ENCODE measurements at places on chromosomes 4 and X. TPM values are rescaled to one million over a fixed set of nuclear protein-coding genes. Genes with fewer than 3 reads are reported as not detected.

DNA sequence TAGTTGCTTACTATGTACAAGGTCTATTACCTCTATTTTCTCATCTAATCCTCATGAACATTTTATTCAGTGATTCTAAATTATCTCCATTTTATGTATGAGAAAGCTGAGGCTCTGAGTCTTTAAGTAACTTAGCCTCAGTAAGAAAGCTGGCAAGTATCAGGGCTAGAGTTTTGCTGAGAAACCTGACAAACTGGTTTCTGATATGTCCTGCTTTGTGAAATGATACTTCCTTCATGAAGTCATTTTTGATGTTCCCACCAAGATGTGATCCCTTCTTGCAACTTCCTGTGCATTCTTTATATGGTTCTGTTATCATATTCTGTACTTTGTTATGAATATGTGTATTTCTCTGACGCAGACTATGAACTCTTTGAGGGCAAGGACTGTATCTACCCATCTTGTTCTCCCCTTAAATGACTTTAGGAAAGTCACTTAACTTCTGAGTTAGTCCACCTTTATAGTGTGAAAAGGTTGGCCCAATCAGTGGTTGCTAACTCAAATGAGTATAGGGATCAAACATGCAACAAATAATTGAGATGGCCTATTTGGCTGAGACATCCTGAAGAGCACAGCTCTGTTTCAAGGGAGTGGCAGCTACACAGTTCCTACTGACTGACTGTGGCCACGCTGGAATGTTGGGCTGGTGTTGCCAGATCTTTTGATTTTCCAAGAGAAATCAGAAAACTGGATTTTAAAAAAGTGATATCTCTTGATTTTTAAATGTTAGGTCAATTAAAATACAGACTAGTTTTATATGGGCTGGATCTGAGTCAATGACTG, 127.9 kb upstream of the AMOT start:
- DNase-seq: no peak

DNA sequence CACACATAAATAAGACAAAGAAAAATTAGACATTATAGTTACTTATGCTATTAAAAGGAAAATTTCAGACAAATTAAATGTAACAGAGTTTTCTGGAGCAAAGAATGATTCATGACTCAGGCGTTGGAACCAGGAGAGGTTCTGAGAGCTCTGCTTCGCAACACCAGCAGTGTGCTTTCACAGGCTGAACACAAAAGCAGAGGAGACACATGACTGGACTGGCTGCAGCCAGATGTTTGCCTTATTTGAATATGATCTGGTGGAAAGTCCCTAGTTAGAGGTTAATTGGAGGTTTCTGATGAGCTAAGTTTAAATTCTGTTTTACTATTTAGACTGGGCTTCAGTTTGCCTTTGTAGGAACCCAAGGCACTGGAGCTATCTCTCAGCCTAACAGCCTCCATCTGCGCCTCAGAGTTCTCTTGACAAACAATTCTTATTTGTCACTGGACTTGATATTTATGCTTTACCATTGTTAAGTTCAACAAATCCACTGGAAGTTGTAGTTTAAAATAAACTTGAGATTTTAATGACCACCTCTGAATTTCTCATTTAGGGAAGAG, 16.2 kb downstream of the BOD1L1 start:
- no peak for DNase-seq

DNA sequence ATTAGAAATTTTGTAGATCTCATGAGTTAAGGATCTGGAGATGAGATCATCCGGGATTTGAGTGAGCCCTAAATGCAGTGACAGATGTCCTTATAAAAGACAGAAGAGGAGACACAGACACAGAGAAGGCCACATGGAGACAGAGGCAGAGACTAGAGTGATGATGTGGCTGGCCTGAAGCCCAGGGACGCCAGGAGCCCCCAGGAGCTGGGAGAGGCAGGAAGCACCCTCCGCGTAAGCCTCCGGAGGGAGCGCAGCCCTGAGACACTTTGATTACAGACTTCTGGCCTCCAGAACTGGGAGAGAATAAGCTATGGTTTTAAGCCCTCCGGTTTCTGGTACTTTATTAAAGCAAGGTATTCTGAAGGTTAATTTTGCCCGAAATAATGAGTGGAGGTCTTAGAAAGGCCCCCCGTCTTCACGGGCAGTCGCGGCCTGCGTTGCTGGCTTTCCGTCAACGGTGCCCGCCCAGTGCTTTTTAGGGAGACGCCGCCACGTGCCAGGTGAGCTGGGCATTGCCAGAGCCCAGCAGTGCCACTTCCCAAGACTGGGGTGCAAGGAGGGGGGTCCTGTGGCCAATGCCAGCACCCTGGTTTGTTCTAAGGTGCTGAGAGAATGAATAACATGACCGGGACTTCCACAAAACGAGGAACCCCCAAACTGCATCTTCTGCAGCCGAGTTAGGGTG, 8.1 kb downstream of the DHRSX start:
- no peak for DNase-seq

The PROM1 gene
- 0.18 TPM for polyA plus RNA-seq

DNA sequence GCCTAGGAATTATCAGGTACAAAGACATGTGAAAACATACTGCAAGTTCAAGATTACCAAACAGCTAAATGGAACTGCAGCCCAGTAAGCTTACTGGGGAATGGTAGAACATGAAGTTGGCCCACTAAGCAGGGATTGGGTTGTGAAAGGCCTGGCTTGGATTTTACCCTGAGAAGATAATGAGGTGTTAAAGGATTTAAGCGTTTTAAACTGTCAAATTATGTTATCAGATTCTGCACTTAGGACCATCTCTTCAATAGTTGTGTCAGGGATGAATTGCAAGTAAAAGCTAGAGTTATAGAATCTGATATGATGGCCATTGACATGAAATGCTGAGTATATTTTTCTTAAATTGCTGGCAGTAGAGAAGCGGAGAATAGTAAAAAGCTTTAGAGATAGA, 225.7 kb downstream of the GRID2 start:
- no peak for DNase-seq

DNA sequence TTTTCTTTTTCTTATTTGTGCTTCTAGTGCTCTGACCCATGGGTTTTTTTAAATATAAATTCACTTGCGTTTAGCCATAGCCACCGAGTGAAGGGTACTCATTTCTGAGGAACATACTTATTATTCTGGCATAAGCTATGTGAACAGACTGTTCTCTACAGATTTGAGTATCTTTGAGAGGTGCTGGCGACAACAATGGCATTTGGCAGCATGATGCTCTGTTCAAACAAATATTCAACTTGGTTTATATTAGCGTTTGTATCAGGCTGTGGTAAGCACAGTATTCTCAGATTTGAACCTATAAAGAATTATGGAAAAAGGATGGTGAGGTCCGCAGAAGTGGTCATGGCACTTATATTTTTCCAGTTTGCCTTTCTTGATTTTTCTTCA, 108.7 kb upstream of the LIMCH1 start:
- DNase-seq: no peak

DNA sequence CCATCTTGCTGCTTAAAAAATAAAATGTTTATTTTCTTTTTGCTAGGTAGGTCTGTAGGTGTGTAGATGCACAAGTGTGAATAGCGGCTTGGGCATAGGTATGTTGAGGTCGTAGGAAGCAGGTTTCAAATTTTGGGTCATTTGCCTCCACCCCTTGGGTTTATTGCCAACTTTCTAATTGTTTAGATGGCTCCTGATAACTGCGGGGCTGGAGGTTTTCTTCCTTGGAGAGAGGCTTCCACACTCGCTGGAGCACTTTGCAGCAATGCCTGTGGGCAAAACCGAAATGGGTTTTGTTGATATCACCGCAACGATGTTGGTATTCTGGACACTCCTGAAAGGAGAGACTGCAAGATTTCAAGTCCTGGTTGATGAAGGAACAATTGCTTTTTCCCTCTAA, 3.9 kb upstream of the POU4F2 start:
- no peak for DNase-seq

GRCh38 chr4:121776610-121777401, 11.8 kb upstream of the SMIM43 start:
- no peak for DNase-seq

The PRIMPOL gene
- 4.2 TPM for polyA plus RNA-seq

The PABPC1L2B gene
- not detected for polyA plus RNA-seq

GRCh38 chrX:41116948-41117347, 31.7 kb downstream of the USP9X start:
- DNase-seq: no peak

GRCh38 chr4:2042204-2042946, 16.8 kb upstream of the NAT8L start:
- DNase-seq: no peak

GRCh38 chr4:122341886-122342285, 36.9 kb upstream of the ADAD1 start:
- peak; percentile 35 for DNase-seq

The GNRHR gene
- not detected for polyA plus RNA-seq

- DNase-seq: peak; percentile 20
Measured at GRCh38 chr4:7658341-7659204, 223.8 kb upstream of the PSAPL1 start.

DNA sequence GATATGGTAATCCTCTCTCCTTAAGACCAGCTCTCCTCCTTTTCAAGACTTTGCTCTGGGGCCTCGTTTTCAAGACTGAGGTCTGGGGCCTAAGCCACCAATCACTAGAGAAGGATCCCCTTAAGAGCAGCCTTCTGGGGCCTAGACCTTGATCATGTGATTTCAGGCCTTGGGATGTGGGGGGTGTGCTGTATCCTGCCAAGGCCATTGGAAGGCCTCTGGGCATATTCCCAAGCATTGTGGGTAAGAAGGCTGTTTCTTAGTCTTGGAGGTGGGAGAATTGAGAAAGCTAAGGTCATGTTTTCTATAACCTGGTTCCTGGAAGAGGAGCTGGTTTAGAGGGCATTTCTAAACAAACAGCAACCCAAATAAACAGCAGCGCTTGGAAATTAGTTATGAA, 12.1 kb downstream of the TMEM164 start:
- no peak for DNase-seq

GRCh38 chr4:26131711-26132110, 189.1 kb upstream of the RBPJ start:
- no peak for DNase-seq

The FRMPD4 gene
- 0.01 TPM for polyA plus RNA-seq

The VEGFD gene
- polyA plus RNA-seq: 8.4 TPM

GRCh38 chr4:42656679-42656943, 294 bp downstream of the ATP8A1 start:
- no peak for DNase-seq

GRCh38 chr4:159229164-159229563, 126.3 kb downstream of the RAPGEF2 start:
- DNase-seq: no peak

DNA sequence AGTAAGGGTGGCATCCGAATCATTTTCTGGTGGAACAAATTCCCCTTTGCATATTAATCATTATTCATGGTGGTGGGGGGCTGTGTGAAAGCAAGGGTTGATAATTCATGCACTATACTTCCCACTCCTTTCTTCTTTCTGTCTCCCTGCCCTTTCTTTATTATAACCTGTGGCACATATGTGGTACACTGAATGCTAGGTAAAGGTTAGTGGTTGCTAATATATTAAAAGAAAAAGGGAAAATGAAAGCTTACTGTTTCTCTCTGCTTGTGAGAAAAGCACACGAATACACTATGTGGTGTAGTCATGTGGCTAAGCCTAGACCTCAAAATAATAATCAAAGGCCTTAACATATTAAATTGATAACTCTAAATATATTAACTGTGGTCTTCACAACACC, 178.4 kb upstream of the RPS6KA3 start:
- no peak for DNase-seq

The CFAP99 gene
- 0.03 TPM for polyA plus RNA-seq

DNA sequence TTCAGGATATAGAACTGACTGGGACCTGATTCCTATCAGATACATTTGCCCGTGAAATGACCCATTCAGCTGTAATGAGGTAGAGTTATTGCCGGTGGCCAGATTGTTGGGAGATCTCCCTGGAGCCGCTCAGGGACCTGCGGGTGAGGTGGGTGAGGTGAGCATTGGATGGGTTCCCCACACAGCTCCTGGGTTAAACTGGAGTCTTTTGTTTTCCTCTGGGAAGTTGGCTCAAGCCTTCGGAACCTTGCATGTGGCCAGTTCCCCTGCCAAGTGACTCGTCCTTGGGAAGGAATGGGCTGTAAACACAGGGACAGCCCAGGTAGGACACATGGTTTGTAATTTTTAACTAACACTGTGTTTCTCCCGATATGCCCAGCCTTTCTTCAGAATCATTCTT, 31.6 kb upstream of the KIT start:
- no peak for DNase-seq

DNA sequence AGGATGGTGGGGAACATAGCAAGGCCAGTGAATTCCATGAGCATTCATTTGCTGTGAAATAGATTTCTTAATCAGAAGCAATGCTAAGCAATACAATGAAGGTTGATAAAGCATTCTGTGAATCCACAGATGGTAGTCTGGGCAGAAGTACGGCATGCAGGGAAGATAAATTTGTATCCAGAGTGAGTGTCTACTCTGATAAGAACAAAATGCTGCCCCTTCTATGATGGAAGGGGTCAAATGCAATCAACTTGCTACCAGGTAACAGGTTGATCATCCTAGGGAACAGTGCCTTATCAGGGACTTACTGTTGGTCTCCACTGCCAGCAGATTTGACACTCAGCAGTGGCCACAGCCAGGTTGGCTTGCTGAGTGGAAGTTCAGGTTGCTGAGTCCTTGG, 189.4 kb downstream of the MAB21L2 start:
- DNase-seq: no peak

- no peak for DNase-seq
Measured at GRCh38 chr4:177033135-177033534, 240.4 kb upstream of the VEGFC start.

The RPA4 gene
- polyA plus RNA-seq: 0.47 TPM

- DNase-seq: no peak
Measured at GRCh38 chr4:154406018-154406795, 85.4 kb downstream of the DCHS2 start.

The REELD1 gene
- polyA plus RNA-seq: 0.10 TPM

- DNase-seq: peak; percentile 64
Measured at GRCh38 chrX:107766470-107767150, 9.0 kb downstream of the TSC22D3 start.

The NAP1L3 gene
- 0.14 TPM for polyA plus RNA-seq

- no peak for DNase-seq
Measured at GRCh38 chrX:123713841-123714240, 19.0 kb downstream of the THOC2 start.

DNA sequence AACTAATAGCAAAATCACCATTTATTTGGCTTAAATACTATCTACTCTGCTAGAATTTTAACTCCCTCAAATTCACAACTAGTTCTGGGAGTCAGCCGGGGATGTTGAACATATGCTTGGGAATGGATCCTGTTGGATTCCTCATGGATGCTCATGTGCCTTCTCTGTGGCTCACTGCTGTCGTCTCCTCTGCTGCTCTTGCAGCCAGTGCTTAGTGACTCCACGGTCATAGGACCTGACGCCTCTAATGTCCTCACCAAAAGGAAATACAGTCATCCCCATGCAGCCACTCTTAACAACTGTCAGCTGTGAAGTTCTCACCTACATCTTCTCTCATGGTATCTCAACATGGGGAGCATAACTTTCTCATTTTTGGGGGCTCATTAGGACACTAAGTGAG, 59.4 kb downstream of the HMGB2 start:
- no peak for DNase-seq

- no peak for DNase-seq
Measured at GRCh38 chr4:80913381-80913780, 117.1 kb upstream of the BMP3 start.

The HSFX4 gene
- polyA plus RNA-seq: not detected
